T-helper 17 cell (primary cell): ENCODE measurements at places on chromosomes 1 and 21. TPM values are rescaled to one million over a fixed set of nuclear protein-coding genes. Genes with fewer than 3 reads are reported as not detected.
A peak's percentile ranks its signal among the peaks of the same experiment; 100 is the strongest.

Gene MTARC1
- total RNA-seq: 0.75 TPM

Gene RHD
- total RNA-seq: 0.20 TPM

Gene CLCA4
- total RNA-seq: not detected

GRCh38 chr1:76944942-76945341, 77.7 kb downstream of the ST6GALNAC5 start:
- no peak for DNase-seq
- H3K4me3 ChIP-seq: no peak overlapping the region
- H3K27ac ChIP-seq: no peak overlapping the region
- peaks cover 18% of the 10 kb centered on the region for H3K27me3 ChIP-seq

DNA sequence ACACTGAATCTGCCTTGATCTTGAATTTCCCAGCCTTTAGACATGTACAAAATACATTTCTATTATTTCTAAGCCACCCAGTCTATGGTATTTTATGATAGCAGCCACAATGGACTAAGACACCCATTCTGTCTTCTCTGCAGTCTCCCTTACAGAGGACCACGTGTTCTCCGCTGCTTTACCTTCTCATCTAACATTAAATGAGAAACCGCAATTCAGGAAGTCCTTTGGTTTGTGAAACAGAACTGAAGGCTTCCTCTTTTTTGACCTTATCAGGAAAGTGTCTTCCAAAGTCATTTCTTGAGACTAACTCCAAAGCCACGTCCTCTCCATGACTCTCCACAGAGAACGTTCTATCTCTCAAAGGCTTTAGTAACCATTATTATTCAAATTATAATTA, 560.1 kb downstream of the OMA1 start:
- no peak overlapping the region for H3K27ac ChIP-seq
- no peaks in the 10 kb centered on the region for H3K36me3 ChIP-seq
- no peak for DNase-seq

DNA sequence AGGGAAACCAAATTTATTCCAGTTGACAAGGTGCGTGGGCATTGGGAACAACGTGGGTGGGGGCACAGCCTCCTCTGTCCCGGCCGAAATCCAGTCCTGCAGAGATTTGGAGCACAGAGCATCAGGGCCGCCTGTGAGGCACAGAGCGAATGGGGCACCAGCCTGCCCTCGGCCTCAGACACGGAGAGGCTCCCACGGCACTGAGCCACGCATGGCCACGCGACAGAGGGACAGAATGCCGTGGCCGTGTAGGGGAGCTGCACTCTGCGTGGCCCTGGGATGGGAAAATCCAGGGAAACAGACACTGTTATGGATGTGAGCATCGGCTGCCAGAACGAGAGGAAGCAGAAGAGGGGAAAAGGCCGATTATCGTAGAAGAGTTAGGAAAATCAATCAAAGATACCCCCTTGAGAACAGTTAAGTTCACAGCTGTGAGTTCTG, 13.5 kb upstream of the C1orf159 start:
- H3K36me3 ChIP-seq: no peaks in the 10 kb centered on the region
- no peak overlapping the region for H3K27ac ChIP-seq
- DNase-seq: no peak
- no peaks in the 10 kb centered on the region for H3K4me1 ChIP-seq

- no peaks in the 10 kb centered on the region for H3K27me3 ChIP-seq
- DNase-seq: peak; percentile 51
- peaks cover 49% of the 10 kb centered on the region for H3K4me1 ChIP-seq
- H3K4me3 ChIP-seq: peak overlapping the region; percentile 91
These were observed 19.9 kb upstream of the IFNGR2 start for GRCh38 chr21:33383056-33383888.

- peaks cover 2% of the 10 kb centered on the region for H3K4me1 ChIP-seq
- DNase-seq: no peak
- peaks cover 54% of the 10 kb centered on the region for H3K27me3 ChIP-seq
- peaks cover 2% of the 10 kb centered on the region for H3K36me3 ChIP-seq
- H3K27ac ChIP-seq: no peak overlapping the region
- H3K4me3 ChIP-seq: no peak overlapping the region
These were observed 27.5 kb upstream of the VPS26C start for GRCh38 chr21:37294679-37295078.

- peak overlapping the region; percentile 62 for H3K4me3 ChIP-seq
- peak overlapping the region; percentile 63 for H3K27ac ChIP-seq
- peaks cover 19% of the 10 kb centered on the region for H3K36me3 ChIP-seq
- H3K27me3 ChIP-seq: no peaks in the 10 kb centered on the region
These were observed 15.1 kb downstream of the CD53 start for GRCh38 chr1:110888049-110888448.

DNA sequence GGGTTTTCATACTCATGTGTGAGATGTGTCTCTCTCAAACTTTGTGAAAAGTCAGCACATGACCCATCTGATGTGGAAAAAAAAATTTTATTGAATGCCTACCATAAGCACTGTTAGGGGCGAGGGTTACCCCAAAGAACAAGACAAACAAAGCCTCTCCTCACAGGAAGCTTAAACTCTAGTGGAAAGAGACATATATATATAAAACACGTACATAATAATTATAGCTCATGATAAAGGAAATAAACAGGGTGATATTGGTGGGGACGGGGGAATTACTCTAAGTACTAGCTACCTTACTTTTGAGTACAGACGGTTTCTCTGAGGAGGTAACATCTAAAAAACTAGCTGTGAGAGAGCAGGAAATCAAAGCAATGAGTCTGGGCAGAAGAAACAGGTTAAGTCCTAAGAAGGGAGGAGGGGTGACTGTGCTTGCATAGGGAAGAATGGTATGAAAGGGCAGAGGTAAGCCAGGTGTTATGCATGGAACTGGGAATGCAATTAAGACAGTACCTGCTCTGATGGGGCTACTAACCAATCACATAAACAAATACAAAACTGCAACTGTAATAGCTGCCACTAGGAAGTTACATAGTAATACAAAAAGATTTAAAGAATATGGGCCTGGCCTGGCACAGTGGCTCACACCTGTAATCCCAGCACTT, 4.5 kb downstream of the LIN9 start:
- peaks cover 18% of the 10 kb centered on the region for H3K4me1 ChIP-seq
- DNase-seq: no peak
- no peak overlapping the region for H3K4me3 ChIP-seq
- H3K27me3 ChIP-seq: no peaks in the 10 kb centered on the region

DNA sequence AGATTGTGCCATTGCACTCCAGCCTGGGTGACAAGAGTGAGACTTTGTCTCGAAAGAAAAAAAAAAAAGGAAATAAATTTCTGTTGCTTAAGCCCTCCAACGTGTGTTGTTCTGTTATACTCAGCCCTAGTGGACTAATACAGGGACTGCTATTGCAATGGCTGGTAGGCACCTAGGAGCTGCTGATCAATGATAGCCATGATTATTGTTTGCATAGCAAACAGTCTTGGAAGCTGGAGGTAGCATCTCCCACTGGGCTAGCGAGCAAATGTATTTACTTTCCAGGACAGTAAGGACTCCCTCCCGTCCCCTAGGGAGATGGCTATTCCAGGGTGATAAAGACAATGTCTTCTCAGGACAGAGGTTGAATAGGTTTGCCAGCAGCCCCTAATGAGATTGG, 13.5 kb upstream of the TNFRSF8 start:
- H3K4me1 ChIP-seq: peaks cover 8% of the 10 kb centered on the region
- no peaks in the 10 kb centered on the region for H3K36me3 ChIP-seq
- no peak overlapping the region for H3K27ac ChIP-seq
- no peak for DNase-seq

DNA sequence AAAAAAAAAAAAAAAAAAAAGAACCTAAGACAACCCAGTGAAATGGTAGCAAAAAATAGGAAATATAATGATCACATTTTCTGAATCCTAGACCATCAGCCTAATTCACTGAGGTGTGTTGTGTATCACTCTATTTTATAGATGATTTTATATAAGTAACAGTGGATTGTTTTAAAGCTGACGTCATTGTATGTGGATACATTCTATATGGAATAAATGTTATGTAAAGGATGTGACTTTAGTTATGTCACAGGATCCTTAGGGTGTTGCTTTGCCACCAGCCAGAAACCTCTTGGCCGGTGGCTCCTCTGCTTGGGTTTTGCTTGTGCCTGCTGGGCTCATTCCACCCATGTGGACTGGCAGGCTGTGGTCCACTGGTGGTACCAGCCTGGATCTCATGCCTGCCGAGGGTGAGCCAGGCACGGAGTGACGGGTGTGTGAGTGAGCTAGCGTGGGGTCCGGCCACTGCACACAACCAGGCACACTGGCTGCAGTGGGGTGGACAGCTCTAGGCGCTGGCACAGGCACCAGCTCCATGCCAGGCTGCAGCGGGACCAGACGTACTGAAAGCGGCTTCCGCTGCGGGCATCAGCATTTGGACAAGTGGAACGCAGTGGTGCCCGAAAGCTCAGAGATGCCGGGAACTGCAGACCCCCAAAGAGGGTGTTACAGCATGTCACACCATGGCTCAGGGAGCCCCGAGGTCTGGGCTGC, 44.5 kb downstream of the ZBTB8OS start:
- no peaks in the 10 kb centered on the region for H3K36me3 ChIP-seq
- DNase-seq: no peak
- H3K27me3 ChIP-seq: no peaks in the 10 kb centered on the region
- no peak overlapping the region for H3K4me3 ChIP-seq
- H3K27ac ChIP-seq: no peak overlapping the region

GRCh38 chr1:112788561-112788960, 73.4 kb upstream of the PPM1J start:
- H3K4me3 ChIP-seq: no peak overlapping the region
- H3K27me3 ChIP-seq: peaks cover 32% of the 10 kb centered on the region
- peaks cover 5% of the 10 kb centered on the region for H3K36me3 ChIP-seq
- DNase-seq: no peak
- peaks cover 5% of the 10 kb centered on the region for H3K4me1 ChIP-seq

GRCh38 chr1:209383907-209384709, 199.4 kb upstream of the CAMK1G start:
- H3K36me3 ChIP-seq: no peaks in the 10 kb centered on the region
- H3K4me1 ChIP-seq: no peaks in the 10 kb centered on the region
- DNase-seq: no peak
- H3K4me3 ChIP-seq: no peak overlapping the region
- peaks cover 10% of the 10 kb centered on the region for H3K27me3 ChIP-seq

DNA sequence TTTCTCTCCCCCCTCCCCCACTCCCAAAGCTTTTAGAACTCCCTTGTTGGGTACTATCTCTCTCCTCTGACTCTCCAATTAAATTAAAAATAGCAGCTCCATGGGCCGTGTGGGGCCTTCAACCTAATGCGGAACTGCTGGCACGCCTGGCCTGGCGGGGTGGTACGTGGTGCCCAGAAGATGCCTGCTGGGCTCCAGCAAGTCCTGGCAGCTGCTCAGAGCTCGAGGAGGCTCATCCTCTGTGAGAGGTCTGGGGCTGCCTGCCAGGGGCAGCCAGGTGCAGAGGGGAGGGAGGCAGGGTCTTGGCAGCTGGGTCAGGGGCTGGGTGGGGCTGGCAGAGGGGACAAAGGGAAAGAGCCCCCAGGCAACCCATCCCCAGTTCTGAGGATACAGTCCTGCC, 74.4 kb downstream of the ACTL8 start:
- DNase-seq: no peak
- H3K4me3 ChIP-seq: no peak overlapping the region
- H3K27ac ChIP-seq: no peak overlapping the region

DNA sequence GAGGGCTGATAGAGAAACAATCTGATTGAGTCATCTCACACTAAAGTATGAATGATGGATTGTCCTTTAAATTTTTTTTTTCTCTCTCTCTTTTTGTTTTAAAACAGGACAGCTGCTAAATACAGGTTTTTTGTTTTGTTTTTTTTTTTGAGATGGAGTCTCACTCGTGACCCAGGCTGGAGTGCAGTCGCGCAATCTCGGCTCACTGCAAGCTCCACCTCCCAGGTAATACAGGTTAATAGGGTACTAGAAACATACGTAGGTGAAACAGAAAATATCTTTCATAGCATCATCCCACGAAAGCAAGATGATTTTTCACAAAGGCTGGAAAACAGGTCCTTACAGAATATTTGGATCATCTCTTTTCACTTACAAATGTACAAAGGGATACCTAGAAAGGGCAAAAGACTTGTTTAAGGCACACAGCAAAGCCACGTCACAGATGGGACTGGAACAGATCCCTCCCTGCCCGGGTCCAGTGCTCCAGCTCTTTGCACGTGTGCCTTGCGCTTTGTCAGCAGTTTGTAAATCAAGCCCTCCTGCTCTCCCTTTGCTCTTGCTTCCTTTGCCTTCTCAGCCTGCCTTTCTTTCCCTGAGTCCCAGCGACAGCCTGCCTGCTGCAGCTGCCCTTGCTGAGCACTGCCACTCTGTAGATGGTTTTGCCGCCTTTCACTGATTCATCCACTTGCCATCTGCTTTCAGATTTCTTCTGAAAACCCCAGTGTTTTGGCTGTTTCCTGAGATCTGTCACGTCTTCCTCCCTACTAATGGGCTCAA, 171.3 kb upstream of the BEND5 start:
- H3K4me3 ChIP-seq: no peak overlapping the region
- H3K27me3 ChIP-seq: peaks cover 8% of the 10 kb centered on the region
- DNase-seq: no peak
- no peaks in the 10 kb centered on the region for H3K36me3 ChIP-seq

- H3K27ac ChIP-seq: no peak overlapping the region
- peaks cover 57% of the 10 kb centered on the region for H3K27me3 ChIP-seq
- no peak for DNase-seq
- H3K4me3 ChIP-seq: no peak overlapping the region
- peaks cover 11% of the 10 kb centered on the region for H3K36me3 ChIP-seq
These were observed 8.0 kb upstream of the TMEM61 start for GRCh38 chr1:54972436-54972835.

DNA sequence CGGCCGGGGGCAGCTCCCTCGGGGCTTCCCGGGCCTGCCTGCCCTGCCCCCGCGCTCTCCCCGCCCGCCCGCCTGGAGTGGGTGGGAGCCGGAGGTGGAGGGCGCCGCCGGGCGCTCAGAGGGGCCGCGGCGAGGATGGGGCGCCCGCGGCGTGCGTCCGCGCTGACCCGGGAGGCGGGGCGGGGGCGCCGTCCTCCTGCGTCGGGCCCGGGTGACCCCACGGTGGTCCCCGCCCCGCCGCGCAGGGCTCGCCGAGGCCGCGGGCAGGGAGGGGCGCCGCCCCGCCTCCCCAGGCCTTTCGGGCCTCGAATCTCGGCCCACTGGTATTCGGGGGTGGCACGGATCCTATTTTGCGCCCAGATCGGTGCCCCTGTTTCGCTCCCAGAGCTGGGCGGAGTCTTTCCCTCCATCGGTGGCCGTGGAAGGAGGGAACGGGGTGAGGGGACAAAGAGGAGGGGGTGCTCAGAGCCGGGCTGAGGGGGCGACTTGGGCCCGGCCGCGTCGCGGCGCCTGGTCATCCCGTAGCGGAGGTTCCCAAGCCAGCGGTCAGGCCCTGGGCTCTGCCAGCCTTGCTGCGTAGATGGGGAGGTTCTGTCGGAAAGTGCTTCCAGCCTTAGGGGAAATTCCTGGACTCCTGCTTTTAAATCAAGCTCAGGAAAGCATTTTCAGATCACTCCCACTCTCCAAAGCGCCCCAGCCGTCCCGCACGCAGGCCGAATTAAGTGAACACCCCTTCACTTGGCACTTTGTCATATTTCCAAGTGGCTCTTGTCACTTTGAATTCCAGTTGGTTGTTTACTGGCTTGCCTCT, 545 bp downstream of the PATJ start:
- peak overlapping the region; percentile 85 for H3K27ac ChIP-seq
- H3K4me3 ChIP-seq: peak overlapping the region; percentile 80
- H3K27me3 ChIP-seq: no peaks in the 10 kb centered on the region
- no peaks in the 10 kb centered on the region for H3K36me3 ChIP-seq
- DNase-seq: no peak

GRCh38 chr1:114260805-114261484, 107.3 kb upstream of the SYT6 start:
- peaks cover 5% of the 10 kb centered on the region for H3K27me3 ChIP-seq
- H3K27ac ChIP-seq: no peak overlapping the region
- DNase-seq: no peak
- H3K4me3 ChIP-seq: no peak overlapping the region
- no peaks in the 10 kb centered on the region for H3K36me3 ChIP-seq
